Mesothelial cell of epicardium (in vitro differentiated cells): ENCODE measurements at places on chromosomes 11 and 22. TPM values are rescaled to one million over a fixed set of nuclear protein-coding genes. Genes with fewer than 3 reads are reported as not detected.
A peak's percentile ranks its signal among the peaks of the same experiment; 100 is the strongest.

OR6Q1 gene
- not detected in 3 replicates for total RNA-seq

DNA sequence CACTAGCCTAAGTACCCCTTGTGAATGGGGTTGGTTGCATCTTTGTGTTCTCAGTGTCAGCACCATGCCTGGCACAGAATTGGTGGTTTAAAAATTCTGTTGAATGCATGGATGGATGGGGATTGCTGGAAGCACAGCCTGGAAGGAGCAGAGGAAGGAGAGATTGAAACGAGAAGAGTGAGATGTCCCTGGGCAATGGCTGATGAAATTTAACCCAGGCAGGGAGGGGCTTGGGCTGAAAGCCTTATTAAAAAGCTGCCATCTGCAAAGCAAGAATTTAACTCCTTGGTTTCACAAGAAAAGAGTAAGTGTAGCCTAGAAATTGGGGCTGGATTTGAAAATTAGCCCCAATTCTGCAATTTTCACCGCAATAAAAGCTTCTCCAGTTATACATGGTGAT lies 126.7 kb downstream of the TEAD1 start:
- peaks cover 9% of the 10 kb centered on the region for H3K36me3 ChIP-seq
- H3K27ac ChIP-seq, result peak overlapping the region; percentile 97
- peaks cover 85% of the 10 kb centered on the region for H3K4me1 ChIP-seq
- DNase-seq, result no peak
- H3K4me3 ChIP-seq, result peak overlapping the region; percentile 17
- H3K27me3 ChIP-seq, result no peaks in the 10 kb centered on the region

GRCh38 chr11:1742371-1742770 lies 8.0 kb downstream of the IFITM10 start:
- no peaks in the 10 kb centered on the region for H3K36me3 ChIP-seq
- no peaks in the 10 kb centered on the region for H3K4me1 ChIP-seq
- H3K27me3 ChIP-seq, result peaks cover 34% of the 10 kb centered on the region

- no peak for DNase-seq
- H3K27ac ChIP-seq, result peak overlapping the region; percentile 75
- peaks cover 12% of the 10 kb centered on the region for H3K36me3 ChIP-seq
- H3K4me1 ChIP-seq, result peaks cover 20% of the 10 kb centered on the region
- H3K27me3 ChIP-seq, result no peaks in the 10 kb centered on the region
- H3K4me3 ChIP-seq, result no peak overlapping the region
These were observed 132.1 kb upstream of the RASSF10 start for GRCh38 chr11:12876988-12877387.

DNA sequence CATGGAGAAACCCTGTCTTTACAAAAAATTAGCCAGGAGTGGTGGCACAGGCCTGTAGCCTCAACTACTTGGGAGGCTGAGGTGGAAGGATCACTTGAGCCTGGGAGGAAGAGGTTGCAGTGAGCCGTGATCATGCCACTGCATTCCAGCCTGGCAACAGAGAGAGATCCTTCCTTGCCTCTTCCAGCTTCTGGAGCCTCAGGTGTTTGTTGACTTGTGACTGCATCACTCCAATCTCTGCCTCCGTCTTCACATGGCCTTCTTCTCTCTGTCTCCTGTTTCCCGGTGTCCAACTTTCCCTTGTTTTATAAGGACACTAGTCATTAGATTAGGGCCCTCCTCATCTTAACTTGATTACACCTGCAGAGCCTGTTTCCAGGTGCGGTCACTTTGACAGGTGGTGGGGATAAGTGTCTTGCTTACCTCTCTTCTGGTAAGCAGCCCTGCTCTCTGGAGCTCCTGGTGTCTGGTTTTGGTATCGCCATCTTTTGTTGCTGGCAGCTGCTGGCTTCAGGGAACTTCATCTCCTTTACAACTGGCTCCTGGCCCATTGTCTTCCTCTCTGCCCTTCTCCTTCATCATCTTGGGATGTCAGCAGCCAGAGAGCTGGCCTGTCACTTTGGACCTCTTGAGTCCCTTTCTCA lies 8.2 kb upstream of the USP2 start:
- H3K27ac ChIP-seq, result no peak overlapping the region
- no peak for DNase-seq
- H3K36me3 ChIP-seq, result no peaks in the 10 kb centered on the region
- H3K27me3 ChIP-seq, result no peaks in the 10 kb centered on the region
- no peak overlapping the region for H3K4me3 ChIP-seq

GRCh38 chr11:36210529-36210928 lies 78.7 kb downstream of the COMMD9 start:
- peaks cover 37% of the 10 kb centered on the region for H3K4me1 ChIP-seq
- peaks cover 8% of the 10 kb centered on the region for H3K36me3 ChIP-seq
- H3K4me3 ChIP-seq, result no peak overlapping the region
- DNase-seq, result no peak
- no peak overlapping the region for H3K27ac ChIP-seq
